ENCODE measurements at places on chromosomes 2 and 18.

GRCh38 chr2:239936838-239937581, 88.1 kb downstream of the NDUFA10 start:
- DNase-seq = no peak

- DNase-seq = no peak
These were observed 74.1 kb downstream of the SCG2 start for GRCh38 chr2:223528036-223528435.

DNA sequence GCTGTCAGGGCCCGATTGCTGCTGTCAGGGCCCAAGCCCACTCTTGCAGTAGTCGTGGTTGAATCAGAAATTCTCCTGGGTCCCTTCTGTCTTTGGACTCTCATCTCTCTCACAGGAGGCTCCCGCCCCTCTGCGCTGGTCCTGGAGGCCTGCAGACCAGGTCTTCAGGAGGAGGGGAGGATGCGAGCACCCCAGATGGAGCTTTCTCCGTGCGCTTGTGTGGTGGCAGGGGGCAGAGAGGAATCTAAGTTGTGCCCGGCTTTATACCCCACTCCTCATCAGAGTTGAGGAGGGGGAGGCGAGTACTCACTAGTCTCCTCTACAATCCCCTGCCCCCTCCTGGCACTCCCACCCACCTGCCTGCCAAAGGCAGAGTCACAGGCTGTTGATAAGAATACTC, 10.4 kb downstream of the EN1 start:
- DNase-seq = no peak

DNA sequence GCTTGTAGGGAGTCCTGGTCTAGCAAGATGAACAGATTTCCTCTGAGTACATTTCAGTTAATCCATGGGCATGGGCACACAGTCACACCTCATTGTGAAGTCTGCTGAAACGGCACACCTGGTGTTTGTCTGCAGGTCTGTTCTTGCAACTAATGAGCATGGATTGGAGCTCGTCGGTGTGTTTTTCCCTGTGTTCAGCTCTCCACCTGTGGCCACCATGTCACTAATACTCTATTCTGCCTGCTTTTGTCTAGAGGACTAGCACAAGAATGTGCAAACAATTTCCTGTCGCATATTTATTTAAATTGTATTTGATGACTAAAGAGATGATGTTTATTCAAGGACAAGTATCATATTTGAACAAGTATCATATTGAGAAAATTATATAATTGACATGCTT, 24.5 kb upstream of the PPP4R1 start:
- DNase-seq = no peak

GRCh38 chr18:13831864-13832508, 8.0 kb downstream of the MC5R start:
- no peak for DNase-seq

DNA sequence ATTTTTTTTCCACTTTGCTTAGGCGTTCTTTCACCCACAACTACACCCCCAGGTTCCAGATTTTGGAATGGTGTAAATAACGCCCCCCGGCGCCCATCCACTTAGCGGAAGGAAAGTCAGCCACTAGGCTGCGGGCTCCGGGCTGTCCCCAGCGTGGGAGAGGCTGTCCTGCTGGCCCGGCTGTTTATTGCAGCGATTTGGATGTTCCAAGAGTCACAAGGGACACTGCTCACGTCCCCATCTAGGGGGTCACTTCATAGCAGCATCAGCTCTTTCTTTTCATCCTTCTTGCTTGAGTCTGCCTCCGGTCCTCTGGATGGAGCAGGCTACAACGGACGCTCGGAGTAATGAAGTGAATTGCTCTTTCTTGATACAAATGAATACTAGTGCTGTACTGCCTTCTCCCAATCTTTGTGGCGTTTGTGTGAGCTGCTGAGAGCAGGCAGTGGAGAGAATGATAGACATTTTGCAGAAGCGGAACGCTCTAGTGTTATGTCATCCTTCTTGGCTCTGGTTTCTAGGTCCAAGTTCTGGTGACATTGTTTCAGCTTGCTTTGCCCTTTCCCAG, 50.7 kb upstream of the PAIP2B start:
- no peak for DNase-seq

- DNase-seq = no peak
These were observed 1247.9 kb downstream of the LRP1B start for GRCh38 chr2:140882671-140883620.

DNA sequence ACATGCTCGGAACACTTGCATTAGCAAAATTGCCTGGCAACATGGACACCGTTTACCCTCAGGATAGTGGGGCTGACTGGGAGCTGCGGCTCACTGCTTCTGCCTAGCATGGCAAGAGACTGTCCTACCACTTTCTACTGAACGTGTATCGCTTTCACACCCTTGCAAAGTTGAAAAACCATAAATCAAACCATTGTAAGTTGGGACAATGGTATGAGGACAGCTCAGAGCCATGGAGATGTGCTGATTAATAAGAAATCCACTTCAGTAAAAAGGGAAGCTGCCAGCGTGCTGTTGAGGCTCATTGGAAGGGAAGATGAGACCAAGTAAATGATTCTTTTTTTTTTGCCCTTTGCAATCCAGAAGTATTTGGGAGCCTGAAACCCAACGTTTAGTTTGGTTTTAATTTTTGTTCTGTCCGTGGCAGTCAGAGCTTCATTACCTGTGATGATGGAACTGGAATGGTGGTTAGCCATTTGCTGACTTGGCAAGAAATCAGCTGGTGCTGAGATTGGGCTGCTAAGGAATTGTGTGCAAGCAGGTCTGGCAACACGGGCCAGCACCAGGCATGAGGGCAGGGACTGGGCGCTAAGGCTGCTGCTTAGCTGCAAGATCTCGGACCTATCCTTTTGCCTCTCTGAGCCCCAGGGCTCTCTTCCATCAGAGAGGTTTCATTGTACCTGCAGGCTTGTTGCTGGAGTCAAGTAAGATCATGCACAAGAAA, 75.5 kb upstream of the HS6ST1 start:
- DNase-seq = no peak

DNA sequence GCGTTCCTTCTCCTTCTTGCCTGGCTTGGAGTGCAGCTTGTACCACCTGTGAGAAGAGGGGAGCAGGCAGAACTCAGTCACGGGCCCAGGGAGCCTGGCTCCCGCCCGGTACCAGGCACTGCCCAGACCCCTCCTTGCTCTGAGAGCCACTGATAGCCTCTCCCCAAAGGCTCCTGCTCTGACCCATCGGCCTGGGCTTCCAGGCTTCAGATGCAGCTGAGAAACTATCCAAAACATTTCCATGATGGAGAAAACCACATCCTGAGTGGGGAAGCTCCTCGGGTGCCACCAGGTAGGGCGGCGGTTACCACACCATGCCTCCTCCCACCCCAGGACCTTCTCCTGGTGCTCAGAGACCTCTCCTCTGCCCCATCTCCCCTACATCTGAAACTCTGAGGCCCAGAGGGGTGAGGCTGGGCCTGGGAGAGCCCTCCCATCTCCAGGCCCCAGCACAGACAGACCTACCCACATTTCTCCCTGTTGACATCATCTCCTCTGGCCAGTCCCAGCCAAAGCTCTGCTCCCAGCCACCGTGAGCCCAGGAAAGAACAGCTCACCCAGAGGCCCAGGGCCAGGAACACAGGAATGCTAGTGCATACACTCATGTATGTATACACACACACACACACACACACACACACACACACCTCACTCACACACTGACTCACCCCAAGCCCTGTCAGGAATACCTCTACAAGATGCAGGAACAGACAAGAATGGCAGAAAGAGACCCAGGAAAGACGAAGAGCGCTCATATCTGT, 17.9 kb upstream of the SFXN5 start:
- DNase-seq = no peak

DNA sequence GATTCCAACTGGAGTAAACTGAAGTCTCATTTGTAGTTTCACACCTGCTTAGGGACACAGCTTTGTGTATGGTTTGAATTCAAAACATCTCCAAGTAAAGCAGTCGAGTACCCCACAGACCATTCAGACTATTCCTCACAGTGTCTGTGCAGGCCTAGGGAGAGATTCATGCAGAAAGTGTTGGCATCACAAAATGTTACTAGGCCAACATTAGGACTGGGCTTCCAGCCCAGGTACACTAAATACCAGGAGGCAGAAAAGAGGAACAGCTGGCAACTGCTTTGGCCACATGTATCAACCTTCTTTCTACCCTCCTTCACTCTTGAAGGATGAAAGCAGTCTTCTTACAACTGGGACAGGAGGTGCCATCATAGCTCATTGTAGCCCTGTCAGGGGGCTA, 270.4 kb upstream of the TMEFF2 start:
- no peak for DNase-seq

DNA sequence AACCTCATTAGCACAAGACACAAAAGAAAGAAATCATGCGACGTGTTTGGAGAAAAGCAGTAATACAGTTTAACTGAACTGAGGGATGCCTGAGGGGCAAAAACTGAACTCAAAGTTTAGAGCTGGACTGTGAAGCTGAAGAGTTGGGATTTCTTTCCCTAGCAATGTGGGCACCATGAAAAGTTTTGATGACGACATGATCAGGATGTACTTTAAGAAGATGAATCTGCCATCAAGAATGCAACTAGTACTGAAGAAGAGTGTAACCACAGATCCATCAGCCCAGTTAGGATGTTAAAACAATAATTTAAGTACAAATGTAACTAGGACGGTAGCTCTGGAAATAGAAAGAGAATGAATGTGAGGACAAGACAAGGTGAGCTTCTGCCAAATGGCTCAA, 196.2 kb downstream of the VWC2L start:
- DNase-seq = no peak

GRCh38 chr18:75183973-75184493, 24.9 kb downstream of the PTGR3 start:
- DNase-seq = no peak

DNA sequence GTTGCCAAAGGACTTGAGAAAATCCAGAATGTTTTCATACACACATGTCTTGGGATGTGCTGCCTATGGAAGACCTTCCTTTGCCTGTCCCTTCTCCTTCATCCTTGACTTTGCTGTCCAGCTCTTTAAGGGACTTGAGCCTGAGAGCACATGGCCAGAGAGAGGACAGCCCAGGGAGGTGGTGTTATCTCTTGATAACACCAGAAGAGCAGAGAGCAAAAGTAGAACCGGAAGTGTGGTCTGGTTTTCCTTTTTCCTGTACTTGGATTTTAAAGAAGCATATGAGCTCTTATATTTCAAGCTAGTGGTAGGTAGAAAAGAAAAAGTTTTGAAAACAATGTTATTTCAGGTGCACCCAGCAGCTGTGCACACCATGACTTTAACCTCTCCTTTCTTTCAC, 94.1 kb upstream of the ZNF532 start:
- DNase-seq = no peak

GRCh38 chr2:119359774-119360173, 6.9 kb downstream of the C2orf76 start:
- no peak for DNase-seq

DNA sequence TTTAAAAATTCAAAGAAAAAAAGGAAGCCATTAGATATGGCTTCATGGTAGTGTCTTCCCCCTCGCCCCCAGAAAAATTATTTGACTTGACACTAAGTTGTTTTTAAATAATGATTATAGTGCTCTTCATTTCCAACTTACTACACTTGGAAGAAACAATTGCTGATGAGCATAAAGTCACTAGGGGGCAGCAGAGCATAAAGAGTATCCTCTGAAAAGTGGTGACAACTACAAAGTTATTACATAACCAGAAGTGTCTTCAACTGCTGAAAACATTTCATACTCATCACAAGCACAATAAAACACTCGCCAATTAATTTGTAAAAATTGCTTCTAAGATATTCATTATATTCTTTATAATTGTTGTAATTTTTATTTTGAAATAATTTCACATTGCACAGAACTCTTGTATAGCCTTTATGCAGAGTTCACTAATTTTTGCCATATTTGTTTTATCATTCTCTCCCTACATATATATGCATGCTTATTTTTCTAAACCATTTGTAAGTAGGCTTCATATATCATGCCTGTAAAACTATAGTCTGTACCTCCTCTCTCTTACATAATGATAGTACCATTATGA, 54.9 kb downstream of the EXOC6B start:
- peak; percentile 52 for DNase-seq

DNA sequence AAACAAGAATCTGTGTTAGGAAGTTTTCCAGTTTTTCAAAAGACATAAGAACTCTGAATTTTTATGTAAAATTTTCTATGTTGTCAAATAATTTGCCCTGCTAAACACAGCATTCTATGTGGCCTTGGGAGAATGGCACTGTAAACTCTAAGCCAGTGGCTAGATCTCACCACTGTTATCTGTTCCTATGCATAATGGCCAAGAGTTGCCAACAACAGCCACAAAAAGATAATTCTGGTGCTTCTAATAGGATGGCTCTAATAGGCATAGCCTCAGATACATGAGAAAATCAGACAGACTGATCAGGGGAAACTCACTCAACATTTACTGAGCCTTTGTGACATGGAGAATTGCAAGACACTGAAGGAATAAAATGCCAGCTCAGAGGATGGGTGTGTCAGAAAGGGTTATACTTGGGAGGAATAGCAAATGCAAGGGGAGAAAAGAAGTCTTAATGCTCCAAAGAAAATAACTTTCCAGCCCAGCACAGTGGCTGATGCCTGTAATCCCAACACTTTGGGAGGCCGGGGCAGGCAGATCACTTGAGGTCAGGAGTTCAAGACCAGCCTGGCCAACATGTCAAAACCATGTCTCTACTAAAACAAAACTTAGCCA, 63.7 kb downstream of the COBLL1 start:
- no peak for DNase-seq

DNA sequence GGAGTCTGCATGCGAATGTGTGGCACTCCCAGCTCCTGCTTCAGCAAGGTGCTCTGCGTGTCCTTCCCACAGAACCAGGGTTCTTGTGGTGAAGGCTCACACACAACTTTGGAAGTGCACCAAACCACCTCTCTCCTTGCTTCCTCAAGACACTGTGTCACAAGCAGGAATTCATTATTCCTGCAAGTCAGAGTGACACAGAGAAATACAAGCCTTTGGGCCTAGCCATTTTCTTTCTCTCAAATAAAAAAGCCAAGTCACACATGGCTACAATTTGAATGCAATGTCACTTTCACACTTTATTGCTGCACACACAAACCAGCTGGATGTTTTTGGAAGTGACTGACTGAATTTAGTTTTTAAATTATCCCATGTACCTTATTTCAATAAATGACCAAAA, 30.1 kb upstream of the THOC1 start:
- no peak for DNase-seq

- no peak for DNase-seq
These were observed 50.7 kb upstream of the KLF7 start for GRCh38 chr2:207216457-207216856.

DNA sequence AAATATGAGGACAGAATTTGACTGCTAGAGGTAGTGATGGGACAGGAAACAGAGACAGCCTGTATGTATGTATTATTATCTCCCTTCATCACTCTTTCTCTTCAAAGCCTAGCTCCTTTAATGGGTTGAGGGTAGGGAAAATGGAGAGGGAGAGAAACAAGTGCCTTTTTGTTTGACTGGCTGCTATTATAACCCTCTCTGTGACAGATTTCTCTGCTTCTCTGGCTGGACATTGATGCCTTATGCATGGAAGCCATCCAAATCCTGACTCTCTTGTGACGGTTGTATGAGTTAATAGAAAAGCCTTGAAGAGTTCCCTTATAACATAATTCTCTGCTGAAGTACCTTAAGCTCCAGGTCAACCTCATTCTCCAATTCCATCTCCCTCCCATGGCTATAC, 118.5 kb upstream of the COL5A2 start:
- no peak for DNase-seq

All from T-helper 17 cell (primary cell).